ENCODE measurements at places on chromosomes 7 and 10.

GRCh38 chr7:90648834-90649233, 52.7 kb downstream of the CDK14 start:
- no peak for DNase-seq

DNA sequence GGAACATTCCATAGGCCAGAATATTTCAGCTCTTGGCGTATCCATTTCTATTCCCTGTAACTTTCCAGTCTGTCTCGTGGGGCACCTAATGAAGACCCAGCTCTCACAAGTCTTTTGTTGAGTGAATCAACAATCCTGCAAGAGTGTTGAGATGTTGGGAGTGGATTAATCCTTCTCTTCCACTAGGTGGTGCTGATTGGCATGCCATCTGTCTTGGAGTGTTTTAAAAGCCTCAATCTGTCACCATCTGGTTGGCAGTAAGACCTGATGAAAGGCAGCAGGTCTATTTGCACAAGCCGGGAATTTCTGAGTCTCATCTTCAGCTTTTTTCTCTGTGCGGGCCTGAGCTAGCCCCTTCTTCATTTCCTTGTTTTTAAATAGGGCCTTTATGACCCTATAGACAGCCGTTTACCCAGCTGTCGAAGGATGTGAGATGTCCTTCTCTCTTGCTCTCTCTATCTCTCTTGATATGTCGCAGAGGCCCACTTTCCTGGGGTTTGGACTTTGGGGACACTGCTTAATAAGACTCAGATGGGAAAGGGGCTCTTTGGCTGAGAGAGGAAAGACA, 180.5 kb downstream of the ZNF365 start:
- no peak for DNase-seq

GRCh38 chr7:37109843-37110242, 338.8 kb downstream of the ELMO1 start:
- DNase-seq: no peak

- DNase-seq: no peak
These were observed 1.4 kb downstream of the ERLIN1 start for GRCh38 chr10:100184426-100184825.

DNA sequence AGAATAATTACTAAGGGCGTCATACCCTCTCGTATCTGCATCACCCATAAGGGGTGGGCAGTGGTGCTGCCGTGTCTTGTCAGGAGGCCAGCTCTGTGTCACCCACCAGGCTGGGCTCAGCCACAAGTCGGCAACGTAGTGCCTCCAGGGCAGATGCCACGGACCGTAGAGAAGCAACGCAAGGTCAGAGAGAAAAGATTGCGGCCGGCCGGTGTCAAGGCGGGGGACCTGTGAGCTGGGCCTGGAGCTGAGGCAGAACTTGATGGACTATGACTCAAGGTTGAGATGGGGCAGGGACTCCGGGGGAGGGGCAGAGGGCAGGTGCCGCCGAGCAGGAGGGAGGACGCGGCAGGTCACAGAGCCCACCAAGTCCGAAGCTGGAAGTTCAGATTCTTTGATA, 29.5 kb downstream of the FOXK1 start:
- DNase-seq: no peak

DNA sequence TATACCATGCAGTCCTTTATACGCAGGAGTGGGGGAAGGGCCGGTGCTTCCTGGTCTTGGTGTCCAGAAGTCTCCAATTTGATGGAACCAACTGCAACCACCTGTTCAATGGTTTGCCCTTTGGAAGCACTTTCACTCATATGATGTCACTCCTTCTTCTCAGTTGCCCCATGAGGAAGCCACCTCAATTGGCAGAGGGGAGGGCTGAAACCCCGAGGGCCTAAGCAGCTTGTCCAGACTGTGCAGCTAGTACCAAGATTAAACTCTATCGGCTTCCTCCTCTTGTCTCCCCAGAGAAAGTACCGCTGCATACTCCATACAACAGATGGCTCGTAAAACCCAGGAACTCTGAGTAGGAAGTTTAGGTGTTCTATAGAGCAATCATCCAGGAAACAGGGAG, 789.4 kb downstream of the TYW1 start:
- DNase-seq: no peak

DNA sequence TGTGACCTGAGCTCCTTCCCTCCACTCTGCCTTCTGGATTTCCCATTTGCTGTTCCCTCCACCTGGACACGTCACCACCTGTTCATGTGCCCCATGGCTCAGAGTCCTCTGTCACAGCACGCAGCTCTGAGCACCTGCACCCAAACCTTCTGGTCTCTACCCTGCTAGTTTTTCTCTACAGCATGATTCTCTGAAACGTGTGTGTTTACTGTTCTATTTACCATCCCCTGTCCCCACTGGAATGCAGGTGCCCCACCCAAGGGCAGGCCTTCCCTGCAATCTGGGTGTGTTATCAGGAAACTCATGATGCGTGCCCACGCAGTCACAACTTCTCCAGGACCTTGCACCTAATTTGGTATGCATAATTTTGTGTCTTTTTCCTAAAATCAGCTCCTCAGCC, 284.4 kb upstream of the IGFBP3 start:
- DNase-seq: no peak

DNA sequence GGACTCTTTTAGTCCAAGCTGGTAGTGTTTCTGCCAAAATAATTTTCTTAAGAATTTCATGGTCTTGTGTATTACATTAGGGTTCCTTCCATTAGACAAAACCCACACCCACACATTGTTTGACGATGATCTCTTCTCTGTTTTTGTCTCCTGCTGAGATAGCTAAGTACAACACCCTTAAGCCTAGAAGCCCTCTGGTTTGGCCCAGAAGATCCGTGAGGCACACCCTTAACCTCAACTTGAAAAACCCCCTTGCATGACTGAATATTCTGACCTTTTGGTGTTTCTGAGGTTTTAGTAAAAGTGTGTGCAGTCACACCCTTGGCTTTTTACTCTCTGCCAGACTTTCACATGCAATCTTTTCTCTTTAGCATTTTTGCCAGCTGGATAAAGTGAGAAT, 29.3 kb upstream of the ERCC6 start:
- DNase-seq: no peak

- DNase-seq: no peak
These were observed 20.5 kb downstream of the STRA8 start for GRCh38 chr7:135253851-135254771.

- no peak for DNase-seq
These were observed 6.1 kb upstream of the GRK5 start for GRCh38 chr10:119201233-119201632.

DNA sequence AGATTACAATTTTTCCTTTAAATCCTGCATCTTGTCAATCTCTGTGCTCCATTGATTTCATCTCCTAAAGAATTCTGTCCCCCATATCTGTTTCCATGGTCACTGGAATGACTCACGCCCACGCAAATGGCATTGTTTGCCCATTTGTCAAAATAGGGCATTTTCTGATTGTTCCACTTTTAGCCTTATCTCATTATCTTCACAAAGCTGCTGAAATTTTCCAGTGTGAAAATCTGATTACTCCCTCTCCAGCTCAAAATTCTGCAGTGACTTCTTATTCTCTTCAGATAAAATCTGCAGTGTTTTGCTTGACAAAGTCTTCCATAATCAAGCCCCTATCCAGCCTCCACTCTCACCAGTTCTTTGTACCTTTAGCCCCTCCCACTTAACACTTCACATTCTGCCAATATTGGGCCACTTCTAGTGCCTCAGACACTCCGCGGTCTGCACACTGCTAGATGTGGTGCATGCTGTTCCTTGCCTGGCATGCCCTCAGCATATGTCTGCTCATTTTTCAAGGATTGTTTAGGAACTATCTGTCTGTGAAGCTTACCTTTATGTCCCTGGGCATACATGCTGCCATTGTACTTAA, 33.9 kb upstream of the CTTNBP2 start:
- DNase-seq: no peak

GRCh38 chr7:39240864-39241263, 263.2 kb downstream of the POU6F2 start:
- DNase-seq: no peak

GRCh38 chr7:144908943-144909556, 73.2 kb upstream of the TPK1 start:
- no peak for DNase-seq

DNA sequence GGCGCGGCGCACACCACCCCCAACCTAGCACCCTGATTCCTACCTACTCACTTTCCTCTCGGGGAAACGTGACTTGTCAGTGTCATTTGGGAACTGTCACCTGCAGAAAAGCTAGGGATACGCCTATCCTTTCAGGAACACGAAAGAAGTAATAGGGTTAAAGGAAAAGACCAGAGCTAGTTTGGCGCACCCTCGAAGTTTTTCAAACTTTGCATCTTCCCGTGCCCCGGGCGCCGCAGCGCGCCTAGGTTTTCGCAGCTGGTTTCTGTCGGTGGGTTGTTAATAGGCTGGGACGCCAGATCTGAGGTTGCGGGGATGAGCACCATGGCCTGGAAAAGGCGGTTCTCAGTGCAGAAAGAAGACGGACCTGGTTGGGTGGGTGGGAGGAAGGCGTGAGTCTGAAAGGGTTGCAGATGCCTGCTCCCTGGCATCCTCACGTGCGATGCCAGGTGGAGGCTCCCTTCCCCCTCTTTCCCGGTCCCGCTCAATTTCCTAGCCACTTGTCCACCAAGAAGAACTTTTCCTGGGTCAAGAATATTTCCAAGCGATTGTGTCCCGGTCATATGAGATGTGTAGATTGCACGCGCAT, 568 bp upstream of the MEOX2 start:
- DNase-seq: no peak

DNA sequence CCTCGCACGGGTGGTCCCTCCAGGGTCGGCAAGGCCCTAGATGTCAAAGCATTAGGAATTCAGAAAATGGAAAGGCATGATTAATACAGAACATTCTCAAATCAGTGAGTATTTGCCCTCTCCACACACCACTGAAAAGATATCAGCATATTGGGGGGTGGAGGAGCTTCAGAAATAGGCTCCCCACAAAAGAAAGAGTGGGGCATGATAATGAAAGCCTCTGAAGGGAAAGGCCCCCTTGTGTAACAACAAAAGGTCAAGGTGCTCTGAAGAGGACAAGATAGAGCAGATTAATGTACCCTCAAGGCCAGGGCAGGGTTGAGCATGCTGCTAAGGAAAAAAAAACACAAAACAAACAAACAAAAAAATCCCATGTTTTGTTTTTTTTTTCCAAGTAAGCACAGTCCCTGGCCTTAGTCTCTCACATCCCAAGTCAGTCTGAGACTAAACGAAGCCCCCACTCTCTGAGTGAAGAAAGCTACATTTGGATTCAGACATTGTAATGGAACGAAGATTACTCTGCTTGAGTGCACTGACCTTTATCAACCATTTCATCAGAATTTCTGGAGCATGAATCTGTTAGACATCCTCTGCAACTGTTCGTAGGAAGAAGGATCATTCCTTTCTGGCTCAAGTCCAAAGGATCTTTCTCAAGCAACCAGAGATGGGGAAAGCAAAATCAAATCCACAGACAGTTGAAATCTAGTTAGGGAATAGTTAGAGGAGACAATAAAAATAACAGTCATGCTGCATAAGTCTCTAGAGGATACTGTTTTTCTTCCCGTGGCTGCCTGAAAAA, 27.4 kb upstream of the DGKI start:
- DNase-seq: no peak

- DNase-seq: no peak
These were observed 146.9 kb downstream of the KCNMA1 start for GRCh38 chr10:77490534-77491314.

DNA sequence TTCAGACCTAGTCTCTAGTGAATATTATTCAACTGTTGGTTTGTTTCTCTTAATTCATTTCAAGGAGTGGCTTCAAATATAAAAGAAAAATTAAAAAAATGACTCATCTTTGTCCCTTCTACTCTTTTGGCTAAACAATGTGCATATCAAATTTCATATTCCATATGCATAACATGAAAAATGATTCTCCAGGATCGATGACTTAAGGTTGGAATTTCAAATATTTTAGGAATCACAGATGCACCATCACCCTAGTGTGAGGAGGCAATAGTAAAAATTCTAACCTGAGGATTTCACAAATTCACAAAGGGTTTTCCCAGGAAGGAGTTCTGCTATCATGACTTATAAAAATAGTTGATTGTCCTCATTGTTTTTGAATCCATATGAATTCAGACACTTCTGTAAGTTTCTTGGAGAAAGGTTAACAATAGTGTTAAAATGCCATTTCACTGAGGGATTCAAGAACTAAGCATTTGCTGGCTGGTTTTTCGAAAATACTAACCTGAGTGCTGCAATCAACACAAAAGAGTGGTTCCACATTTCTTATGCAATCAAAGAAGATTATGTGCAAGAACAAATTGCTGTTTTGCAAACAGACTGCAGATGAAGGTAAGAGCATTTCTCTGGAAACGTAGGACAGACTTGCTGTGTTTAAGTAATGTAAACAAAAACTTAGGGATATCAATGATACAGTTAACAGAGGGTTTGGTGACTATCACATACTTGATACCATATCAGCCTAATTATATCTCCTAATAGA, 547.5 kb upstream of the LRRTM3 start:
- DNase-seq: no peak

DNA sequence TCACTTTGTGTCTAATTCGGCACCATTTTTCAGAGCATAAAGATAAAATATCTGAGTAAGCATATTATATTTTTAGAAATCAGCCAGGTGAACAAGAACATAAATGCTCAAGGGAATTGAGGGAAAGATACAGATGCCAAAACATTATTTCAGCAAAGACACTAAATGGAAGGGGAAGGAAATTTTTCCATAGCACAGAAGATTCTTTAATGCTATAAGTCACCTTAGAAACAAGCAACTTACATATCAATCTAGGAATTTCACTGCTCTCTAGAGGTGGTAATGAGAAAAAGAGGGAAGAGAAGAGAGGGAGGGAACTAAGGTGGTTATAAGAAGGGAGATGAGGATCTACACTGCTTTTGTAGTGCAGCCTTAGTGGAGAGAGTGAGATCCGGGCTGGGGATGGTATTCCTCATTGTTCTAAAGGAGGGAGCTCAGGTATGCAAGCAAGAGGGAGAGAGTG, 20.4 kb downstream of the ZNF365 start:
- no peak for DNase-seq

GRCh38 chr10:55400075-55400849, 599.2 kb upstream of the PCDH15 start:
- DNase-seq: no peak

- no peak for DNase-seq
These were observed 550 bp upstream of the ANK3 start for GRCh38 chr10:60390224-60390626.

DNA sequence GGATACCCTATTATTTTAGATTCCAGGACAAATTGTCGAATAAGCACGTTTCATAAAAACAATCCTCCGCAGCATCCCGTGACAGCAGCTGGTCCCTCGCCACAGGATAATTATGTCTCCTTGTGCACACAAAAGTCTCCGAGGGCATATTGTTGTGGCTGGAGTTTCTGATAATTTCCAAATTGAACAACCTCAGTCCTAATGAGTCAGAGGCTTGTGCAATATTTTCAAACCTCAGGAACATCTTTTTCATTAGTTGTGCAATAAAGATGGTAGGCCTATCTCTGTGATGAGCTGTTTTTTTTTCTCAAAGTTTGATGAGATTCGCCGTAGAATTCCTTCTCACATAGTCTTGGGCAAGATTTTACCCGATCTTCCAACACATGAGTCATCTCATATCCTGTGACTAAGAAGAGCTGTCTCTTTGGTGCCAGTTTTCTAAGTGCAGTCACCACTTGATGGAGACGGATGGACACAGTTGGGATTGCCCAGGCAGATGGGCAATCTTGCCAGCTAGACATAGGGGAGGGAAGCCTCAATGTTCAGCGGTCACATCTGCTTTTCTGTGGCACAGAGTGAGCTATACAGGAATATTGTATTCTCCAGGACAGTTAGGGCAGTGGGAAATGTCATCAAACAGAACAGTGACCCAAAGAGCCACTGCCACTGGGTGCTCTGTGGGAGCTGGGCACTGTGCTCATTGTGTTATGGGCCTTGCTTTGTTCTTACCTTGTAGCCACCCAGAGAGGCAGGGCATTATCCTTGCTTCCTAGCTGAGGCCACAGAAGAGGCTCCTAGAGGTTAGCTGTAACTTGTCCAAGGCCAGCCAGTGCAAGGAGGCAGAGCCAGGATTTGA, 7.8 kb downstream of the HTRA1 start:
- no peak for DNase-seq
